ENCODE measurements at places on chromosomes 5 and 9. TPM values are rescaled to one million over a fixed set of nuclear protein-coding genes. Genes with fewer than 3 reads are reported as not detected.

GRCh38 chr9:86925686-86926085, 21.6 kb downstream of the GAS1 start:
- DNase-seq, result no peak

GRCh38 chr5:140113180-140113698, 670 bp upstream of the PURA start:
- DNase-seq, result peak; percentile 29

GRCh38 chr5:90549223-90549622, 9.4 kb upstream of the ADGRV1 start:
- no peak for DNase-seq

GRCh38 chr5:131999041-131999440, 12.4 kb downstream of the ACSL6 start:
- no peak for DNase-seq

Gene LCP2
- total RNA-seq, result 13.4 TPM

Gene SEMA4D
- total RNA-seq, result 14.7 TPM

- no peak for DNase-seq
Observed at GRCh38 chr5:38420246-38420645, 136.2 kb downstream of the LIFR start.

DNA sequence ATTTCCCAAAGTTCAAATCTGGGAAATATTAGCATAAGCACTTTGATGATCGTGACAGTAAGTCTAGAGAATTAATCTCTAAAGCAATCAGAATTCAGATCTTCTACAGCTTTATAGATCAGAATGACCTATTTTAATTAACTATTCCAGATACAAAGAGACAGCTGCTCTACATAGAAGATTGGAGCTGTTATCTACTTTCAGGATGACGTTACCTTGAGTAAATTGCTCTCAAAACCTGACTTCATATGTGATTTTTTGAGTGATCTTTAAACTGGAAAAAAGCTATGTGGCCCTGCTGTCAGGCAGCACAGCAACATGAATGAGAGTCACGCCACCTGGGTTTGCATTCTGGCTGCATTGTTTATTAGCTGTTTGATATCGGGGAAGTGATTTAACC, 259.9 kb upstream of the CDH6 start:
- no peak for DNase-seq

DNA sequence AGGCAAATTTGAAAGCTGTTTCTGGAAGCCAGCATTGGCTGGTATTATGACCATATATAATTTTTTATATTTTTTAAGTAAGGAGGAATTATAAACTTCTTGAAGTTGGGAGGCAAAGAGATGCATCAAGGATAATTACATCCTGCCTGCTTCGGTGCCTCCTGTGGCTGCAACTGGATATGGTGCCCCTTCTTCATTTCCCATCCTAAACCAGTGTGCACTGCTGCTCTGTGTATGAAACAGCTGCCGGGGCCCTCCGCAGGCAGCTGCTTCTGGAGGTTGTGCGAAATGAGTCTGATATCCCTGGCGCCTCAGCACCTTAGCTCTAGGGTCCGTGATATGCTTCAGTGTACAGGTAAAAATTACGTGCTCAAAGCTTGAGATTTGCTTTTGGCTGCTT, 304.2 kb downstream of the ENC1 start:
- DNase-seq, result no peak

DNA sequence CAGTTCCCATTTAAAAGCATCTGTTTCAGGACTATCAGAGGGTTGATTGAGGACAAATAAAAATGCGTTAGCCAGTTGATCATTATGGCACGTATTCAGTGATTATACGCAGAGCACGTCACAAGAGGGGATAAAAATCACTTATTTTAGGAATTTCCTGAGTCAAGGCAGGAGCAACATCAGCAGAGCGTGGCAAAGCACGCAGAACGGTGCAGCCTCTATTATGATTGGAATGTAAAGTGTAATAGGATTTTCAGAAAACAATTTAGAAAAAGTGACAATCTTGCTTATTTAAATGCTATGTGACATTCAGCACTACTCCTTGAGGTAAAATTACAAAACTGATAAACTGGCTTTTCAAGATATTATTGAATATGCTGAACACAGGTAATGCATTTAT, 413.6 kb upstream of the DAP start:
- no peak for DNase-seq

- no peak for DNase-seq
Observed at GRCh38 chr5:90534922-90535321, 5.5 kb upstream of the LYSMD3 start.

DNA sequence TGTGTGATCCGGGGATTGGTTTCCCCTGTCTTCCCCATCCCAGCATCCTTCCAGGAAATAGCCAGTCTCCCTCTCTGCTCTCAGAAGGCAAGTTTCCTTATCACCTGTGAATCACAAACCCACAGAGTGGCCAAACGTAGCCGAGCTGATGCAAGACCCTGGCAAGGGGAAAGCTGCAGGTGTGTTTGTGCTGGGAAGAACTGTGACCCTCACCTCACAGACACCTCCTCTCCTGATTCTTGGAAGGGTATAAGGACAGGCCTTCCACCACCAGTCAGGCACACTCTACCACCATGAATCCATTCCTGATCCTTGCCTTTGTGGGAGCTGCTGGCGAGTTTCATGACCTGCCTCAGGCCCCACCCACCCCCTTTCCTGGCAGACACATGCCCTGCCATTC, at the start of gene PRSS3:
PRSS3 (plus strand) TSS at position 281 of the 400 bp plus-strand sequence; CDS start at position 294, 13 bp downstream.
- no peak for DNase-seq

DNA sequence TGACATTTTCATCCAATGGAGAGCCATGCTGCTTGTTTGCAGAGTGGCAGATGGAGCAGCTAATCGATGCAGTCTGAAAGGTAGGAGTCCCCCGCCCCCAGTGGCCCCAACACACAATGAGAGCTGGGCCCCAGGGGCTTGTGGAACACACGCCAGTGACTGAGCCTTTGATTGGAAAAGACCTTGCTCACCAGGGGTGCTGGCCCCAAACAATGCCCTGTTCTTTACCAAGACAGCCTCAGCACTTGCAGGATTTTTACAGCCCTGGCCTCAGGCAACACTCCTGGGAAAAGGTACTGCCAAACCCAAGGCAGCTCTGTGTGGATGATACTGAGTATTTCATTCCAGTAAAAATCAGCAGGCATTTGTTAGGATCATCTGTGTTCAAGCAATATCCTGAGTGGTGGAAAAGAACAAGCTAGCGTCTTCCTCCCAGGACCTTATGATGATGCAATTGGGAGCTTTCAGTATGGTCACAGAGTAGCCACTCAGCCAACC, 276.8 kb upstream of the CLINT1 start:
- no peak for DNase-seq

Gene PCDHA2
- not detected for total RNA-seq

Gene FIBCD1
- 9.0 TPM for total RNA-seq

GRCh38 chr9:744790-745484, 96.6 kb upstream of the DMRT1 start:
- no peak for DNase-seq

DNA sequence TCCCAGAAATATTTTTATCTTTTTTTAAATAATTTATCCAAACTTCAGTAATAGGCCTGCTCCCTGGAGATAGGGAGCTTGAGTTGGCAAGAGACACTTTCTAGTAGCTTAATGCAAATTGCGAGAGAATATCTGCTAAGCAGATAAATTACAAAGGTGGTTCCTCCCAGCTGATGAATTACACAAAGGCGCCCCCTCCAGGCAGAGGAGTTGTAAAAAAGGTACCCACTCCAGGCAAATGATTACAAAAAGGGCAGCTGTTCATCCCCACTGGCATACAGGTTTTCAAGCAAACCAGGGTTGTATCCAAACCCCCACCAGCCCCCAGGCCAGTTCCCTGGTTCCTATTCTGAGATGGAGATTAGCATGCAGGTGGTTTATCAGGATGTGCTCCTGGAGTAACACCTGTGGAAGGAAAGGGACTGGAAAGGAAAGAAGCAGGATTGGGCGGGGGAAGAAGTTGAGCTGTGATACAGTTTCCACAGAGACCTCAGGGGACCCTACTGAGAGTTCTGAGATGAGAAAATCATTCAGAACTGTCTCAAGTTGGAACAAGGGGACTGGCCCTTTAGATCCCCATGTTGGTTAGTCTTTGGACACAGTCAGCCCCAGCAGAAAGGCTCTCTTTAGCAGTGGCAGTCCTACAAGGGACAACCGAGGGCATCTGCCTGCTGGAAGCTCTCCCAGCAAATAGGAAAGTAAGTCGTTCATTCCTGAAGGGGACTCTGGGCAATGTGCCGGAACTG, 25.5 kb downstream of the ESM1 start:
- DNase-seq, result no peak

- no peak for DNase-seq
Observed at GRCh38 chr5:68440651-68441050, 225.1 kb downstream of the PIK3R1 start.

Measured in colonic mucosa (tissue), 4 donors.